HEK293T (cell line): ENCODE measurements at places on chromosomes 12 and 14.

GRCh38 chr12:112025808-112026375, 12.7 kb downstream of the ERP29 start:
- DNase-seq: no peak

DNA sequence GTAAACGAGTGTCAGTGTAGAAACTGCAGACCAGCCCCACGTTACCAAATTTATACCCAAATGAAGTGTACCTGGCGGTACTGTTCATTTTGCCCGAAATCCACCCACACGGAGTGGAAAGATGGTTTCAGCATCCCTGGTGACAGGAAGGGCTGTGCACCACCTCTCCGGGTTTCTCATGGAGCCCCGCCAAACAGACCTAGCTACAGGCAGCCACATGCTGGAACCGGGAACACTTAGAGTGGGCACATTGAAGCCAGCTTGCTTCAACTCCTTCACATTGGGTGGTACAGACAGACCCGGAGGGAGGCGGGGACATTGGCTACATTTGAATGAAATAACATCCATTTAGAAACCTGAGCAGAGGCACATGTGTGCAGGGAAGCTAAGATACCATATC, 84.4 kb downstream of the PPP2R5C start:
- no peak for DNase-seq

DNA sequence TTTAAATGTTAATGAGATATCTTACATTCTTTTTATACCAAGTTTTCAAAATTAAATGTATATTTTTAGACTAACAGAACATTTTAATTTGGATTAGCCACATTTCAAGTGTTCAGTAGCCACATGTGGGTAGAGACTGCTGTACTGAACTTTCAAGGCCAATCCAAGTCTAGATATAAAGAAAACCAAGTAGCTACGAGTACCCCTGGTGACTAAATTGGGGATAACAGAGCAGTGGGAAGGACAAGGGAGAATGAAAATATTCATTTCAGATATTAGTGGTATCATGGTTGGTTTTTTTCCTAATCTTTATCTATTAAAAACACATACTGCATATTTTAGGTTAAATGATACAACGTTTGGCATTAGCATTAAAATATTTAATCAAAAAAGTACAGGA, 69.4 kb upstream of the RHOJ start:
- DNase-seq: no peak

- DNase-seq: no peak
Observed at GRCh38 chr12:95949477-95950206, 6.5 kb downstream of the AMDHD1 start.

DNA sequence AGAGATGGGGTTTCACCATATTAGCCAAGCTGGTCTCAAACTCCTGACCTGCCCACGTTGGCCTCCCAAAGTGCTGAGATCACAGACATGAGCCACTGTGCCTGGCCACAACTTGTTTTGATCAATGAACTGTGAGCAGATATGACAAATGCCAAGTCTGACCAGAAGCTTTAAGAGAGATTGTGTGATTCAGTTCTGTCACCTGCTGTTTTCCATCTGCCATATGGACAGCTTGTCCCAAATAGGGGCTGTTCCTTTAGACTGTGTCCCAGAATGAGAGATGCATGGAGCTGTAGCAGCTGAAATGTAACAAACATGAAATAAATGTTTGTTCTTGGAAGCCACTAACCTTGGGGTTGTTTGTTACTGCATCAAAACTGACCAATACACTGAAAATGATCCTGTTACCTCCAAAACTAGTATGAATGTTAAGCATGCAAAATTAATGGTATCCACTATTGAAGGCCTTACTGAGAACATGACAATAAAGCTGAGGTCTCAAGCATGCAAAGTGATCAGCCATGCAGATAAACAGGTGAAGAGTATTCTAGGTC, 65.9 kb upstream of the MED13L start:
- no peak for DNase-seq

DNA sequence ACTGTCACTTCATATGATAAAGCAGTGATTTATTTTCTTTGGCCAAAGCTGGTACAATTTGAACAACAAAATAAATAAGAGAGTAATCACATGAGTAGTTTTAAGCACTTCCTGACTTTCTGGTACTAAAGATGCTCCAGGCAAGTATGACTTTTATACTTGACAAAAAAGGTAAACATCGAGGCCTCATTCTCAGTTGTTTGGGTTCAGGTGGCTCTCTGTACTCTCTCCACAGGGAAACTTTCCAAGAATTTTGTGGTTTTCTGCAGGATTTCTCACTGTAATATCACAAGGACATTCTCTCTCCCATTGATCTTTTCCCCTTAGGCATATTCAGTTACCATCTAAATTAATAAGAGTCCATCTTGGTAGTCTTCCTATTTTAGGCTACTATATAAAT, 26.6 kb upstream of the KCNC2 start:
- DNase-seq: no peak

DNA sequence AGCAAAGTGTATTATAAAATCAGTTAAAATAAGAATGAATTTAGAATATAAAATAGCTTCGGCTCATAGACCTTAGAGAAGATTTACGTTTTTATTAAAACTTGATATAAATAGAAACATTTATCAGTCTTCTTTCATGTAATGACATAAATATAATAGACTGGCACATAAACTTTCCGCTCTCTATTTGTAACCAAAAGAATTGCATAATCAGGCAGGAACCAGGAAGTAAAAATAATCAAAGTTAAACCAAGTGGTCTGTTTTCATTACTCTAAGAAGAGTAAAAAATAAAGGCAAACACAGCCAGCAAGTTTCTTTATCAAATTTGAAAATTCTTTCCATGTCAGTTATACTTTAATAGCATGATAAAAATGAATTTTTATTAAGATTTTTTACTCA, 46.3 kb upstream of the ATP2A2 start:
- no peak for DNase-seq
